NT2/D1 (cell line): ENCODE measurements at places on chromosomes 1 and 21.

DNA sequence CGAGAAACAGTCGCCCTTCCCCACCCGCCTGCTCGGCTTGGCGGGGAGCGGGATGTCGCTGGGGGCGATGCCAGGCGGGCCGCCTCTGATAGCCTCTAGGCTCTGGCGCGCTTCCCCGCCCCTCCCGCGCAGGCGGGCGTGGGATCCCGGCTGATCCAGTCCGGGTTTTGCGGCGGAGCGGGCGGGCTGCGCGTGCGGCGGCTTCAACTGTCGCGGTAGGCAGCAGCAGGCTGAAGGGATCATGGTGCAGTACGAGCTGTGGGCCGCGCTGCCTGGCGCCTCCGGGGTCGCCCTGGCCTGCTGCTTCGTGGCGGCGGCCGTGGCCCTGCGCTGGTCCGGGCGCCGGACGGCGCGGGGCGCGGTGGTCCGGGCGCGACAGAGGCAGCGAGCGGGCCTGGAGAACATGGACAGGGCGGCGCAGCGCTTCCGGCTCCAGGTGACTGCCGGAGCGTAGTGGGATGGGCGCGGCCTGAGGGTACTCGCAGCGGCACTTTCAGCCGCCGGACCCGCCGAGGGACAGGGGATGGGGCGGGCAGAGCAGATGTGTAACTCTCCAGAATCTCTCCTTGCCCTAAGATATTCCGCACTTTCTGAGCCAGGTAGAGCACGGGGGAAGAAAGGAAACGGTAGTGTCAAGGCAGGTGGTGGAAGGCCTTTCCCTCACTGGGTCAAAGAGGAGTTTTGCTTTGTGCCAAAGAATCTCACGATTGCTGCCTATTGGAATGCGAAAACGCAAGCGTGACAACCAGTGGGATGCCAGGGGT, at the start of gene FAAH:
Gene FAAH, plus strand, starts transcription at position 210 of the 764 bp plus-strand sequence. Its CDS starts 32 bp downstream, at position 242.
- DNase-seq, result peak; percentile 57

- no peak for DNase-seq
These were observed 548.8 kb upstream of the ADAMTS5 start for GRCh38 chr21:27515676-27516075.

- no peak for DNase-seq
These were observed 4.3 kb downstream of the NTMT2 start for GRCh38 chr1:170150016-170150415.

DNA sequence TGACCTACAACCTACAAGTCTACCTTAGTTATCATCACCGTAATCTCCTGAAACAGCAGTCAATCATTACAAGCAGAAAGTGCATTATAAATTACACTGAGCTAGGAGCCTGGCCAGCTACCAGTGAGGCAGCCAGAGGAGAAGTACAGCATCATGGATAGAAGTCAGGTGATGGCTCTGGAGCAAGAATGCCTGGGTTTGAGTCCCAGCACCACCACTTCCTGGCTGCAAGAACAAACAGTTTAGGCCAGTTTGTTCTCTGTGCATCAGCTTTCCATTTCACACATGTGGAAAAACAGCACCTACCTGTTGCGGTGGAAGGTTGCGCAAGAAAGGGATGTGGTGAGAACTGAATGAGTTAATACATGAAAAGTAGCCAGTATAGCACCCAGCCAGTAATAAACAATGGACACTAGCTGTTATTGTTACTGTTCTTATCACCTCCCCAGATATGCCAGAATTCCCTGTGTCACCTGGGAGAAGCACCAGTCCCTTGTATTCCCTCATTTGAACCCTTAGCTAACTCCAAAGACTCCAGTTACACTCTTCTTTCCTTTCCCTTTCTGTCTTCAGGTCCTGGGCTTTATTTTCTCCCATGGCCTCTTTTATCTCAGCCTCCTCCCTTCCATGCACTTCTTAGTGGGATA, 9.0 kb downstream of the CREG1 start:
- DNase-seq, result no peak

- no peak for DNase-seq
These were observed 2.9 kb upstream of the CRABP2 start for GRCh38 chr1:156708218-156708661.

GRCh38 chr1:19465123-19465522, 20.2 kb downstream of the CAPZB start:
- no peak for DNase-seq

DNA sequence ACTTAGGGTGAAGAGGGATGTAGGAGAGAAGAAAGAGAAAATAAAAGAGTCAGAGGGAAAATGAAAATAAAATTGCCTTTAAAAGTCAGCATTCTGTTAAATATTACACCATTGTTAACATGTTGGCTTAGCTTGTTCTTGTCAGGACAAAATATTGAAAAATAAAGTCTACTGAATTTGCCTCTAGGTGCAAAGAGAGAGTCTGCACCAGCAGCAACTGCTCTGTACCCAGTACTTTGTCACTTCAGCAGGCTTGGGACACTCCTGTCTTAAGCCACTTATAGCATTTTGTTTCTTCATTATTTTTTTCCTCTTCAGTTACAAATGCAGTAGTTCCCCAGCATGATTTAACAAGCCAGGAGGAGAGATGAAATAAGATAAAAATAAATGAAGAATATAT, 11.0 kb upstream of the USH2A start:
- DNase-seq, result no peak

GRCh38 chr1:88061492-88062177, 622.4 kb upstream of the PKN2 start:
- peak; percentile 46 for DNase-seq

GRCh38 chr1:24451746-24452145, 36.1 kb downstream of the NIPAL3 start:
- DNase-seq, result no peak

DNA sequence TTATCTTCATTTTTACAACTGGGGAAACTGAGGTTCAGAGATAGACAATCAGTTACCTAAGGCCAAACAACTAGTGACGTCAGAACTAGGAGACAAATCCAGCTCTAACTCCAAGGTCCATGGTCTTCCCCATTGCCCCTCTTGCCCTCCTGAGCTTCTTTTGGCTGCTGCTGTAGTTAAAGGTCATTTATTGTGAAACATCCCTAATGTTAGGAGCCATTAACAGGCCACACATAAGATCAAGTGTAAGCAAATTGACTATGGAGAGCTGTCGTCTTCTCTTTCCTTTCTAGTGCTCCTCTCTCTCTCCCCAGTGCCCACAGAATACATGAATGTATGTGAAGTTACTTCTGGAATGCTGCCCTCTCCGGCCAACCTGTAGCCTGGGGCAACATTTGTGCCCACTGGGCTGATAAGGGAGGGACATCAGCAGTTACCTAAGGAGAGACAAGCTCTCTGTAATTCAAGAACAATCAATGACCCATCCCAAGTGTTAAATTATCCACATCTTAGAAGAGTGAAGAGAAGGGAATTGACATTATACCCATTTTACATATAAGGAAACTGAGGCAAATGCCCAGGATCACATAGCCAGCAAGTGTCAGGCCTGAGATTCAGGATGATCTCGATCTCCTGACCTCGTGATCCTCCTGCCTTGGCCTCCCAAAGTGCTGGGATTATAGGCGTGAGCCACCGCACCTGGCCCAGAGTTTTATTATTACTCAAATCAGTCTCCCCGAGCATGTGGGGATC, 40.1 kb downstream of the PTAFR start:
- no peak for DNase-seq
